ENCODE measurements at places on chromosomes 7 and 10.

DNA sequence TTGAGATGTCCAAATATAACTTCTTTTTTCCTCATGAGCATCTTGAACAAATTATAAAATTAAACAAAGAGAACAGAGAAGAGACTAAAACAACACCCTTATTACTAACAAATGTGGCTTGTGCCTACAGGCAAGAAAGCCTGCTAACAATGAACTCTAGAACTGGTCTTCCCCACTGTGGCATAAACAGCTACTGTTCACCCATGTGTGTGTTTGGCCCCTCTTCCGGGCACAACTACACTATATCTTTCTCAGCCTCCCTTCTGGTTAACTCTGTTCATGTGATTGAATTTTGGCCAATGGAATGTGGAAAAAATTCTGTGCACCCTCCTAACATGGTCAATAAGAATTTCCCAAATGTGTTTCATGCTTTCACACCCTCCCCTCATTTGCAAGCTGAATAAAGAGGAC is 117.0 kb downstream of the KBTBD2 start:
- no peak for DNase-seq

DNA sequence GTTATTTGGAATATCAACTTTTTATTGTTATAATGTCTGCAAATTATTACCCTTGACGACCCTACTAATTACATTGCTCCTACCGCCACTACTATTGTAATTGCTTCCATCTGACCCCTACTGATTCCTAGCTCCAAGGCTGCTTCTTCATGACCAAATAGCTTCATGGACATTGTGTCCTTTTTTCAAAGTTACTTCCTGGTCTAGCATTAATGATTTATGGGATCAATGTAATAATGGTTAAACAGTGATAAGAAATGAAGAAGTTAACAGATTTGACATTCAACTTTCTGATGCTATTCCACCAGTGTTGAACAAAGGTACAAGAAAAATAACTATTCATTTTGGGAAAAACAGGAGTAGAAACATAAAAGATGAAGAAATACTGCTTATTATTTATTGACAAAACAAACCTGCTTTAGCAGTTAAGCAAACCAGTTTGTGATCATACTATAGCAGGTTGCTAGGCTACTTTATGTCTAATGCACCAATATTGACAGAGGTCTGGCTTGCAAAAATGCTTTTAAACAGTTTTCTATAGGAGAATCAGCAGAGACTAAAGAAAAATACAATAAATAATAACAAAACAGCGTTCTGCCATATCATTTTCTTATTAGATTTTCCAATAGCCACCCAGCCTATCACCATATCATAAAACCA is 125.8 kb downstream of the PCLO start:
- DNase-seq, result no peak

DNA sequence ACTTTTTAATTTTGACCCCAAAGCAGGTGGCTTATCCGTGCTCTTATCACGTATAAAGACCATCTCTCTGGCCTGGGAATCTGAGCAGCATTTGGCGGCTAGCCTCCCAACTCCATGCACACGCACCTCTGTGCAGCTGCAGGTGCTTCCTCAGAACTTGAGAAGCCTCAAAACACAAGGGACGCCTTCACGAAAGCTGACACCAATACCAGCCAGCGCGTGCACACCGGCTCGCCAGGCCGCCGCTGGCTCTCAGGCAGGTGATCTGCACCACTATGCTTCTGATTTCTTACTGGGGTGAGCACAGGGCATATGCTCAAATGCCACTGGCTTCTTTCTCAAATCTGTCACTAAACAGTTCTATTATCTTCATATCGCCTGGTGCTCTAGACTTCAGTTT is 145.0 kb downstream of the PARD3 start:
- DNase-seq, result no peak

GRCh38 chr7:730501-731439 is 3.7 kb upstream of the PRKAR1B start:
- DNase-seq, result no peak

DNA sequence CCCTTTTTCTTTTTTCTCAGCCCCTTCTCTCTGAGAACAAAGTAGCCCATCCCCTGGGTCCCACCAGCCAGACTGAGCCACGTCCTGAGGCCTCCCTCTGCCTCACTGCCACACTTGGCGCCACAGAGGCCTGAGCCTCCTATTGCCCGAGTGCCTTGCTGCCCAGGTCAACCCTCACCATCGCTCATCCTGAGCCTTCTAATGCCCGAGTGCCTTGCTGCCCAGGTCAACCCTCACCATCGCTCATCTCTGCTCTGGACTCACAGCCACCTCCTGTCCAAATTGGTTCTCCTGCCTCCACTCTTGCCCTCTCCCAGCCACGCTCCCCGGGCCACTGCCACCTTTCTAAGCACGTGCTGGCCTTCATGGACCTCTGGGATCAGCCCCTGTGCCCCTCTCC is 53.2 kb upstream of the SMNDC1 start:
- no peak for DNase-seq

DNA sequence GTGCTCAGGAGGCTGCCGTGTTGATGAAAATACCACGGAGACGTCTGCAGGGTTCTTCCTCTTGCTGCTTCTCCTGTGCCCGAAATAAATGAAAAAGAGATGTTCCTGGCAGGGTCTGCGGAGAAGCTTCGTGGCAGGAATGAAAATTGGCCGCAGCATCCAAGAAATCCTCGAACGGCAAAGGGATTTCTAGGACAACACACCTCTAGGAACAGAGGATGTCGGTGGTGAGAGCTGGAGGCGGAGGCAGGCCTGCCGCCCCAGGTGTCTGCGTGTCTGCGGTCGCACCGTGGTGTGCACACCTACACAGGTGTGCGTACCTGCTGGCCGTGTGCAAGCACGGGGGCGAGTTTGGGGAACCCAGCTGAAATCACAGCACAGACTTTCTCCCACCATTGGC is 43.4 kb downstream of the TMEM130 start:
- no peak for DNase-seq

DNA sequence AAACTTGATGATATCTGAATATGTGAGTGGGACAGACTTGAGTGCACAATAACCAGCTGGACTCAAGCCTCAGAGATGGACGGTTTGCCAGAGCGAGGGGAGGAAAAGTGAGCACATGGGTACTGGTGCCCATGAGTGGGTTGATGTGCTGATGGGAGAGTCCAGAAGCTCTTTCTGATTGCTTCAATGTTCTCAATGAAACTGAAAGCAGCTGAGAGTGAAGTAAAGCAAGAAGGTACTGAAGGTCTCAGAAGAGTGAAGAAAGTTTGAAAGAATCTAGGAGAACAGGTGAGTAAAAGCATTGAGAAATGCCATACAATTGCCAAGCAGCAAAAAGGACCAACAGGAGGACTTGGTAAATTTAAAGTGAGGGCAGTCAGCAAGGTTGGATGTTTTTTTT is 28.6 kb downstream of the CTTNBP2 start:
- no peak for DNase-seq

DNA sequence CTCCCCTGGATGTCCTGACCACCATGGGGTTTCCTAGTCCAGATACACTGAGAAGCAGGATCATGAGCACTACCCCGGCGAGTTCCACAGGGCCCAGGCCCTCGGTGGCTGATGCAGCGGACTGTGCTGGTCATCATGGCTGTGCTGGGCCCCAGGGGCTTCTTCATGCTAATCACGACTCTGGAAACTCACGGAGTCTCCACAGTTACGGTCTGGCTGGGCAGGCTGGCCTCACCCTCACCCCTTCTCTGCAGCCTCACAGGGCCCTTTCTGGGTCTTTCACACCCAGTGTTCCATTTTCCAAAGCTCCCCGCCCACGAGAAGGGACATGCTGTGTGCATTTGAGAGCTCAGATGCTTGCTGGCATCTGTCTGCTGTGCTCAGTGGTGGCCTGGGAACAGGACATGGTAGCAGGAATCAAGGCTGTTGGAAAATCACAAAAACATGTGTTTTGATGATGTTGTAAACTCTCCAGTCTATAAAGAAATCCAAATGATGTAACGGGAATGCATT is 119.0 kb downstream of the PTPN20 start:
- DNase-seq, result no peak

- DNase-seq, result no peak
Measured at GRCh38 chr7:71112436-71112835, 19.5 kb upstream of the GALNT17 start.

DNA sequence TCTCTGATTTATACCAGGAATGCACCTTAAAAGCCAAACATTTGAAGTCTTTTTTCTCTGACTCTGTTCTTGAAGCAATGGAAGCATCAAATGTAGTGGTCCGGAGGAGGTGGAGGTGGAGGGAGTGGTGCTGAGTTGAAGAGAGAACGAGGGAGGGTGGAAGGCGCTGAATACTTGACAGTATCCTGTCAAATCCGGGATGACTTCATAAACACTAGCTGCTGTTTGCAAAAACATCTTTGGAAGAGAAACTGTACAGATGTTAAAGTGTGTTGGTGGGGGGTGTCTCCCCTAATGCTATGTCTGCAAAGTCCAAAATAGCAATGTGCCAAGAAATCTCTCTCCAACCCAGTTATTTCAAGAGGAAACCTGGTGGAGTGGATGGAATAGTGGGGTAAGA is 328.5 kb upstream of the AUTS2 start:
- no peak for DNase-seq

DNA sequence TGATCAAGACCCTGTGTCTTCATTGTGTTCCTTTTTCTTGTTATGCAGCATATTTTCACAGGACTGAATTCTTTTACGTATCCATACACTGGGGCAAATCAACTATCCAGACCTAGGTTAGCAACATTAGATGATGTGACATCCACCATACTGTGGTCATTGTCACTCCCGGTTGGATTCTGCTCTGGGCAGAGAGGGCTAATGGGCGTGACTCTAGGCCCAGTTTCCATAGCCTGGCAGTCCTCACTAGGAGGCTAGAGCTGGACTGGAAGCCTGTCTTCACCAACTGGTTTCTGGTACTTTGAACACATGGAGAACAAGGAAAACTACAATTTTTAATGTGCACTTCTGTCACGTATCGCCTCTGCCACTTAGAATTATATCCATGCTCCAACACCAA is 25.2 kb downstream of the AKR1E2 start:
- no peak for DNase-seq

GRCh38 chr10:48945441-48946130 is 5.9 kb upstream of the LRRC18 start:
- peak; percentile 45 for DNase-seq

- no peak for DNase-seq
Measured at GRCh38 chr7:31043051-31043471, 9.0 kb upstream of the ADCYAP1R1 start.

- DNase-seq, result no peak
Measured at GRCh38 chr10:64463406-64463805, 942.2 kb downstream of the REEP3 start.

GRCh38 chr10:90960355-90960814 is 39.5 kb upstream of the ANKRD1 start:
- peak; percentile 83 for DNase-seq

DNA sequence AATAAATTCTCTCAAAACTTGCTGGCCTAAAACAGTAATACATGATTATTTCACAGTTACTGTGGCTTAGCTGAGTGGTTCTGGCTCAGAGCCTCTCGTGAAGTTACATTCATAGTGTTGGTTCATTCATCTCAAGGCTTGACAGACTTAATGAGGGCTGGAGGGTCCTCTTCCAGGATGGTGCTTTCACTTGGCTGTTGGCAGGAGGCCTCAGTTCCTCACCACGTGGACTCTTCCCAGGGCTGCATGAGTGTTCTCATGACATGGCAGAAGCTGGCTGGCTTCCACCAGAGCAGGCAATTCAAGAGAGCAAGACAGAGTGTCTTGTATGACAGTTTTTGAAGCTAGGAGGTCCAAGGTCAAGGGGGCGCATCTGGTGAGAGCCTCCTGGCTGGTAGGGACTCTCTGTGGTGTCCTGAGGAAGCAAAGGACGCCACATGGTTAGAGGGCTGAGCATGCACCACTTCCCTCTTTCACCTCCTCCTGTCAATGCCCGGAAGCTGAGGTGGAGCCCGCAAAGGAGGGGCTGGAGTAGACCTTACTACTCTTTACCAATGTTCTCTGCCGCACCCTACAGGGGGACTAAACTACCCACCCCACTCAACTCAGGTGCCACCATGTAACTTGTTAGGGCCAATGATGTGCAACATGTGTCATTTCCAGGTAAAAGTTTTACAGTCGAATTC is 58.2 kb upstream of the YAE1 start:
- DNase-seq, result no peak

- no peak for DNase-seq
Measured at GRCh38 chr10:71197955-71198354, 14.4 kb upstream of the UNC5B start.

GRCh38 chr7:42233171-42233570 is 3.8 kb downstream of the GLI3 start:
- no peak for DNase-seq

DNA sequence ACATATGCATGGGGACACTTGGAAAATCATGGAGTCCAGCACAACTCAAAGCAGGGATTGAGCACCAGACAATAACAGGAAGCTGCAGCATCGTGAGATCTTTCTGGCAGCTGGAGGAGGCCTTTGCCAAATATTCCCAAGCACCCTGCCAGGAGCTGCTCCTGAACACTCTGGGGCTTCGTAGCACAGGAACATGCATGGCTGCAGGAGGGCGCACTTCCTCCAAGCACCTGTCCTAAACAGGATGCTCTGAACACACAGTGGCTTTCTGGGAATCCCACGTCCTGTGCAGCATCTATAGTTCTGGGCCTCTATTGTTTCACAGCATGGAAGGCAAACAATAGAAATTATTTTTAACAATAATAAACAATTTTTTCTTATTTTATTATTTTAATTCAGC is 4.1 kb downstream of the ABLIM1 start:
- no peak for DNase-seq

DNA sequence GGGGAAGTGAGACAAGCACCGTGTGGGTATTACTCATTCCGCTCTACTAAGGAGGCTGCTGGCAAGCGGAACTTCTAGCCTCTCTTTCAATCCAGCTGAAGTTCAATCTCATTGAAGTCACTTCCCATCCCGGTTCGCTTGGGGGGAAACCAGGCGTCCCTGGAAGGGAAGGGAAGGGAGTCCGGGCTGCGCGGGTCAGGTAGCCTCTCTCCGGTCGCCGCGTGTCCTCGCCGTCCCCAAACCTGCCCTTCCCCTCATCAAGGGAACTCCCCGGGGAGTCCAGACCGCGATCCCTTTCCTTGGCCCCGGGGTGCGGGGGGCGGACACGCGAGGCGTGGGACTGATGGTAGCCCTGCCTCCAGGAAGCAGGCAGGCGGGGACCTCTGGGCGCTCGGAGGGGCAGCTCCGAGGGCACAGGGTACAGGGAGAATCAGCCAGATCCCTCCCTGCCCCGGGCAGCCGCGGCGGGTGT is 598 bp upstream of the ZEB1 start:
- DNase-seq, result peak; percentile 90

DNA sequence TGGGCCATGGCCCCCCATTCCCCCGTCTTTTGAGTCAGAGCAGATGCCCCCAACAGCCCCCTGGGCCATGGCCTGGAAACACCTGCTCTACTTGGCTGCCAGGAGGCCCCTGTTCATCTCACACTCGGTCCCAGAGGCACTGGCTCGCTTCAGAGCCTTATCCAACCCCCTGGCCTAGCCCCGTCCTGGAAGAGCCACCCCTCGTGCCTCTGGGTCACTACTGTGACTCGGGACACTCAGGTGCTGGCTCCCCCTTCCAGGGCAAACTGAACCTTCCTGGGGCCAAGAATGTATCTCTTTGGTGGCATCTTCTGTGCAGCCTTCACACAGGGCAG is 7.0 kb downstream of the POLR2J start:
- no peak for DNase-seq

All from kidney capillary endothelial cell (primary cell).